WTC11 (cell line): ENCODE measurements at places on chromosomes 12 and 14. TPM values are rescaled to one million over a fixed set of nuclear protein-coding genes. Genes with fewer than 3 reads are reported as not detected.

DNA sequence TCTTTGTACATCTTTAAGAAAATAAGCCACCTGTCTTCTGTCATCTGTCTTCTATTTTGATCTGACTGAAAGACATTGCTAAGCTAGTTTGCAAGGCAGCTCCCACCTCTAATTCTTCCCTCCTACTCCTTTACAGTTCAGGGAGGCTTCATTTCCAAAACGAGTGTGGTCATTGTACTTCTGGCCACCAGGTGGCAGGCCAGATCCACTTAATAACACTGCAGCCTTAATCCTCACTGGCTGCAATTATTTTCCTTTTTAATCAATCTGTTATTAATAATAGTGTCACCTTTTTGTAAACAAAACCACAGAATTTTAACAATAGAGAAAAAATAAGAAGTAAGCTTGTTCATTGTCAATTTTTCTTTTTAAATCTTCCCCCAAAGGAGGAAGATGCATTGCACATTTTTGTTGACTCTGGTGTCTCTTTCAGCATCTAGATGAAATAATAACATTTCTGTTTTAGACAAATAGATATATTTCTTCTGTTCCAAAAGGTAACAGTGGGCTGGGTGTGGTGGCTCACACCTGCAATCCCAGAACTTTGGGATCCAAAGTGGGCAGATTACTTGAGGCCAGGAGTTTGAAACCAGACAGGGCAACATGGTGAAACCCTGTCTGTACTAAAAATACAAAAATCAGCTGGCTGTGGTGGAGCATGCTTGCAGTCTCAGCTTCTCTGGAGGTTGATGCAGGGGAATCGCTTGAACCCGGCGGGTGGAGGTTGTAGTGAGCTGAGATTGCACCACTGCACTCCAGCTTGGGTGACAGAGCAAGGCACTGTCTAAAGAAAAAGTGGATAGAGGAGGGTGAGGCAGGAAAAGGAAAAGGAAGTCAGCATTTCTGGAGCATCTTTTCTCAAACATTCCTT lies 23.3 kb downstream of the GABARAPL1 start:
- H3K4me1 ChIP-seq, result peaks cover 5% of the 10 kb centered on the region
- no peak for DNase-seq
- peaks cover 6% of the 10 kb centered on the region for H3K27me3 ChIP-seq
- peaks cover 44% of the 10 kb centered on the region for H3K36me3 ChIP-seq
- H3K4me3 ChIP-seq, result no peak overlapping the region

- H3K36me3 ChIP-seq, result peaks cover 51% of the 10 kb centered on the region
- H3K27me3 ChIP-seq, result no peaks in the 10 kb centered on the region
- no peak for DNase-seq
- H3K4me1 ChIP-seq, result peaks cover under 1% of the 10 kb centered on the region; the same call in 1 of the 2 replicates
- no peak overlapping the region for H3K27ac ChIP-seq
Measured at GRCh38 chr14:75653563-75653962, 7.1 kb downstream of the ERG28 start.

GRCh38 chr14:80544366-80544765 lies 333.1 kb upstream of the DIO2 start:
- H3K4me1 ChIP-seq, result no peaks in the 10 kb centered on the region
- H3K27ac ChIP-seq, result no peak overlapping the region
- H3K27me3 ChIP-seq, result no peaks in the 10 kb centered on the region
- H3K36me3 ChIP-seq, result peaks cover 15% of the 10 kb centered on the region
- no peak overlapping the region for H3K4me3 ChIP-seq

GRCh38 chr14:106395456-106396050 lies 869.2 kb downstream of the TMEM121 start:
- H3K36me3 ChIP-seq, result peaks cover 70% of the 10 kb centered on the region
- no peak overlapping the region for H3K27ac ChIP-seq
- H3K27me3 ChIP-seq, result peaks cover 23% of the 10 kb centered on the region

DNA sequence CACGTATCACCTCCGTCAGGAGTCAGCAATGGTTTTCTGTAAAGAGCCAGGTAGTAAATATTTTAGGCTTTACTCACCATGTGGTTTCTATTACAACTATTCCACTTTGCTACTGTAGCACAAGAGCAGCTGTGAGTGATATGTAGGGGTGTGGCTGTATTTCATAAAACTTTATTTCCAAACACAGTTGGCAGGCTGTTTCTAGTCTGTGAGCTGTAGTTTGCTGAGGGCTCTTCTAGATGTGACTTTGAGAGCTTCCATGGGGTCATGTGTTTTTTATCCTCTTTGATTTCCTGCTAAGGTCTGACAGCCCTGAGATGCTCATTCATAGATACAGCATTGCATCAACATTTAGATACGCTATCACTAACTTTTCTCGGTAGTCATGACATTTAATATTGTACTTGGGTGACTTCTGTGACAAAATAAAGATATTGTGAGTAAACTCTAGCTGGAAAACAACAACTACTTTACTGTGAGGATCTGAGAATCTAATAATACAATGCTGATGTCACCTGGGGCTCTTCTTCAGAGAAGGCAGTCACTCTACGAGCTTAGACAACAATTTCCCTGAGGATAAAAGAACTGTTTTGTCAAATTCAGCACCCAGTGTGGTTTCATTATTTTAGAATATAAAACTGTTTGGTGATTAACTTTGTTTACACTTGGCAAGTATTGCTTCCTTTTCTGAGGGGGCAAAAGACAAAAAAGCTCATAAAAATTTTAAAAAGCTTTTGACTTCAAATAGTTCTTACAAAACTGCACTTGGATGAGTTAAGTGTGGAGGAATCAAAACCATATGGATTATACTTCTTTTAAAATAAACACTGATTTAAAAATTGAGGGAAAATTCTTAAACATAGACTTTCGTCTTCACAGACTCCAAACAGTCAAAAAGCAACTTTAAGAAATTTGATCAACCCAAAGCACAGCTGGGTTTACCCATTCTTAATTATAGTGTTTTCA lies 231.2 kb upstream of the DCN start:
- H3K36me3 ChIP-seq, result no peaks in the 10 kb centered on the region
- no peaks in the 10 kb centered on the region; the same call in 1 of the 2 replicates for H3K27me3 ChIP-seq
- DNase-seq, result no peak
- H3K27ac ChIP-seq, result peak overlapping the region; percentile 65; the same call in 1 of the 2 replicates
- no peak overlapping the region for H3K4me3 ChIP-seq

GRCh38 chr14:95348395-95349080 lies 28.8 kb upstream of the CLMN start:
- H3K27me3 ChIP-seq, result no peaks in the 10 kb centered on the region
- no peaks in the 10 kb centered on the region; the same call in 1 of the 2 replicates for H3K4me1 ChIP-seq
- peak; percentile 32 for DNase-seq

GRCh38 chr12:130924966-130925665 lies 28.6 kb upstream of the ADGRD1 start:
- no peaks in the 10 kb centered on the region for H3K4me1 ChIP-seq
- H3K27ac ChIP-seq, result no peak overlapping the region
- peaks cover 3% of the 10 kb centered on the region for H3K27me3 ChIP-seq
- no peak for DNase-seq
- H3K36me3 ChIP-seq, result no peaks in the 10 kb centered on the region

GALNT6 gene
- total RNA-seq, result 11.0 to 18.3 TPM (median 11.2 TPM) in 3 replicates

TAS2R31 gene
- 1.2 to 2.0 TPM (median 1.9 TPM) in 3 replicates for total RNA-seq

KRT75 gene
- total RNA-seq, result not detected in 3 replicates

TPPP2 gene
- 0.35 to 0.60 TPM in 2 of 3 replicates, not detected in the other for total RNA-seq
